ENCODE measurements at places on chromosomes 1 and 21. TPM values are rescaled to one million over a fixed set of nuclear protein-coding genes. Genes with fewer than 3 reads are reported as not detected.

- DNase-seq = no peak
These were observed 38.8 kb downstream of the TBX15 start for GRCh38 chr1:118949315-118949714.

GRCh38 chr1:184219414-184219813 is 167.4 kb upstream of the C1orf21 start:
- DNase-seq = no peak

- no peak for DNase-seq
These were observed 243.2 kb downstream of the ATG4C start for GRCh38 chr1:63027176-63027575.

DNA sequence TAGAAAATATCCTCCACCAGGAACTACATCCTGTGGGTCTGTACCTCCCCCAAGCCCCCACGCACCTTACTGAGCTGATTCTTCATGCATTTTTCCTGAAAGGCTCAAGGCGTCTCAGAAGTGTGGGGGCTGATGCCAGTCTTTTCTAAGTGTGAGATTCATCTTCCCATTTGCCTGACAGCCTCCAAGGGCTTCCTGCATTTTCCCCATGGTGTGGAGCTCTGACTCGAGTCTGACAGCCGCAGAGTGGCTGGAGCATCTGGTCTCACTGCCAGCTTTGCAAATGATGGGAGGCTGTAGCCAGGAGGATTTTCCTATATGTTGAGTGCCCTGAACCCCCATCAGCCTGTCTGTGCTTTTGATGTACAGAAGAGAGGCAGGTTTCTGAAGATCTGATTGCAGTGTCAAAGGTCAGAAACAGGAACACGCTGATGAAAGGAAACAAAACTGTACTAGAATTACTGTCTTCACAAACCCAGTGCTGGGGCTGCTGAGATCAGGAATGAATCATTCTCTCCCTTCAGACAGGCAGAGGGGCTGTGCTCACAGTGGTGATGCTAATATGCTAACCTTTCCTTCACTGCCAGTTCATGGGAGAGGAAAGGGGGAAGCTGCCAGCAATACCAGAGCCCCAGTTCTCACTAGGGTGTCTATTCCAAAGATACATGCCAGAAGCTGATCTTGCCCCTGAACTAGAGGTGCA is 201.5 kb upstream of the C1orf174 start:
- peak; percentile 9 for DNase-seq

The ANGPTL7 gene
- 4.7 TPM for total RNA-seq

GRCh38 chr1:78627321-78627720 is 7.1 kb downstream of the IFI44L start:
- DNase-seq = no peak

Measured in posterior vena cava (tissue), 2 donors.